ENCODE measurements at places on chromosomes 12 and 14. TPM values are rescaled to one million over a fixed set of nuclear protein-coding genes. Genes with fewer than 3 reads are reported as not detected.

DNA sequence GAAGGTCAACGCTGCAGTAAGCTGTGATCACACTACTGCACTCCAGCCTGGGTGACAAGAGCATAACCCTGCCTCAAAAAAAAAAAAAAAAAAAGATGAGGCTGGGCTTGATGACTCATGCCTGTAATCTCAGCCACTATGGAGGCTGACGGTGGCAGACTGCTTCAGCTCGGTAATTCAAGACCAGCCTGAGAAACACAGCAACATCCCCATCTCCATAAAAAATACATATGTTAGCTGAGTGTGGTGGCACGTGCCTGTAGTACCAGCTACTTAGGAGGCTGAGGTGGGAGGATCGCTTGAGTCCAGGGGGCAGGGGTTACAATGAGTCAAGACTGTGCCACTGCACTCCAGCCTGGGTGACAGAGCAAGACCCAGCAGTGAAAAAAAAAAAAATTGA is 50.4 kb downstream of the GXYLT1 start:
- peaks cover 48% of the 10 kb centered on the region for H3K36me3 ChIP-seq
- H3K27ac ChIP-seq: no peak overlapping the region
- no peak overlapping the region for H3K4me3 ChIP-seq
- DNase-seq: no peak

SLC5A8 gene
- total RNA-seq: not detected

VWF gene
- not detected for total RNA-seq

DNA sequence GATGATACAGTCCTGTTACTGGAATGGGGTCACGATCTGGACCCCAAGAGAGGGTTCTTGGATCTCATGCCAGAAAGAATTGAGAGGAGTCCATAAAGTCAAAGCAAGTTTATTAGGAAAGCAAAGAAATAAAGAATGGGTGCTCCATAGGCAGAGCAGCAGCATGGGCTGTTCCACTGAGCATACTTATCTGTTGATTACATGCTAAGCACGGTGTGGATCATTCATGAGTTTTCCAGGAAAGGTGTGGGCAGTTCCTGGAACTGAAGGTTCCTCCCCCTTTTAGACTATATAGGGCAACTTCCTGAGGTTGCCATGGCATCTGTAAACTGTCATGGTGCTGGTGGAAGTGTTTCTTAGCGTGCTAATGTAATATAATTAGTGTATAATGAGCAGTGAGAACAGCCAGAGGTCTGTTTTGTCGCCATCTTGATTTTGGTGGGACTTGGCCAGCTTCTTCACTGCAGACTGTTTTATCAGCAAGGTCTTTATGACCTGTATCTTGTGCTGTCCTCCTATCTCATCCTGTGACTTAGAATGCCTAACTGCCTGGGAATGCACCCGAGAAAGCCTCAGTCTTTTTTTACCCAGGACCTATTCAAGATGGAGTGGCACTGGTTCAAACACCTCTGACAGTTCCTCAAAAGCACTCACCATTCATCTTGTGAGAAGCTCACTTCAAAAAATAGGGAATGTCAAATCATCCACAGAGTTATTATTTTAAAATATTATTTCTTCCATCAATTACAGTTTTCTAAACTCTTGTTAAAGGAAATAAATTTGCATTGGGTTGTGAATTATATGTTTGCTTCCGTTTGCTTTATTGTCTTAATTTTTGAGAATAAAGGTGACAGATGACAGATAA is 1358.8 kb upstream of the TMEM132C start:
- no peak overlapping the region for H3K4me3 ChIP-seq
- H3K36me3 ChIP-seq: no peaks in the 10 kb centered on the region
- DNase-seq: no peak
- no peaks in the 10 kb centered on the region for H3K4me1 ChIP-seq
- H3K27ac ChIP-seq: no peak overlapping the region
- H3K27me3 ChIP-seq: no peaks in the 10 kb centered on the region

SARNP gene
- total RNA-seq: 64.9 TPM

- H3K36me3 ChIP-seq: no peaks in the 10 kb centered on the region
- DNase-seq: no peak
- H3K4me1 ChIP-seq: no peaks in the 10 kb centered on the region
- H3K4me3 ChIP-seq: no peak overlapping the region
- no peaks in the 10 kb centered on the region for H3K27me3 ChIP-seq
These were observed 55.7 kb downstream of the METTL25 start for GRCh38 chr12:82414044-82414443.

GRCh38 chr12:76588881-76589565 is 29.5 kb upstream of the OSBPL8 start:
- DNase-seq: no peak
- H3K27ac ChIP-seq: no peak overlapping the region
- H3K27me3 ChIP-seq: no peaks in the 10 kb centered on the region
- no peak overlapping the region for H3K4me3 ChIP-seq
- H3K36me3 ChIP-seq: no peaks in the 10 kb centered on the region

DHRS2 gene
- total RNA-seq: 19.0 TPM

RPS6KL1 gene
- total RNA-seq: 60.2 TPM

DNA sequence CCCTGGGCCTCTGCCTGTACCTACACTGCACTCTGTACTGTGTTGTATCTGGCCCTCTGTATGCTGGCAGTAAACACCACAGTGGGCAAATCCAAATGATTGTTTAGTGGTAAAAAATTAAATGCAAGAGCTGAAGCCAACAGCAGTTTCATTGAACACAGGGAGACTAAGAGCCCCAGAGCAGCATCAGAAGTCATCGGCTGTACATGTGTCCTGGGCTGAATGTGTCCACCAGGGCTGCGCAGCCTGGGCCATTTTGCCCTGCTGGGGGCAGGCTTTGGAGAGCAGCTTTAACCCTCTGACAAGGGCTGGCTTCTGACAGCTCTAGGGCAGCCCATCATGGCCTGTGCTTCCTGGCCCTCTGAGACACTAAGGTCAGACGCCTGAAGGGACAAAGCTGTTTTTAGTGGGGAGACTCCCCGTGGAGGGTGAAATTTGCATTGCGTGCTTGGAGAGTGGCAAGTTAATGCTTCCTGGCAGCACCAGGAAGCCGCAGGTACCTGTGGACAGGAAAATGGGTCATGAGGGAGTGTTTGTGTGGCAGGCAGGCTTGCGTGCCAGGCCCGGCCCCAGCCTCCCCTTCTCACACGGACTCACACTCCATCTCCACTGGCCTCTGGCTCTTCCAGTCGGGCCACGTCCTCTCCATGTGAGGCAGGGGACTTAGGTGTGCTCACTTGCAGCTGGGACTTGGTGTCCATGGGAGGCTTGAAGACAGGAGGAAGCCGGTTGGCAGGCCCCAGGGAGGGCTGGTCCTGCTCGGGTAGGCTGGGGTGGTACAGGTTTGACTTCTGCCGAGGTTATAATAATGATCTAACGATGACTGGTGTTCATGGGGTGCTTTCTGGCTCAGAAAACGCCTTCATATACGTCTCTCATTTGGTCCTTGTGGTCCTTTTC is 150.1 kb downstream of the TSPAN9 start:
- H3K27me3 ChIP-seq: no peaks in the 10 kb centered on the region
- DNase-seq: no peak
- H3K4me1 ChIP-seq: peaks cover 67% of the 10 kb centered on the region
- no peak overlapping the region for H3K4me3 ChIP-seq
- no peak overlapping the region for H3K27ac ChIP-seq

All from Karpas-422 (cell line).